ENCODE measurements at places on chromosomes 4 and X. TPM values are rescaled to one million over a fixed set of nuclear protein-coding genes. Genes with fewer than 3 reads are reported as not detected.
A peak's percentile ranks its signal among the peaks of the same experiment; 100 is the strongest.

- H3K27ac ChIP-seq = no peak overlapping the region
- no peak overlapping the region for H3K4me3 ChIP-seq
- no peak for DNase-seq
- H3K27me3 ChIP-seq = peaks cover 2% of the 10 kb centered on the region
- H3K4me1 ChIP-seq = no peaks in the 10 kb centered on the region
- peaks cover 2% of the 10 kb centered on the region for H3K36me3 ChIP-seq
Measured at GRCh38 chr4:6002926-6003325, 15.3 kb downstream of the C4orf50 start.

DNA sequence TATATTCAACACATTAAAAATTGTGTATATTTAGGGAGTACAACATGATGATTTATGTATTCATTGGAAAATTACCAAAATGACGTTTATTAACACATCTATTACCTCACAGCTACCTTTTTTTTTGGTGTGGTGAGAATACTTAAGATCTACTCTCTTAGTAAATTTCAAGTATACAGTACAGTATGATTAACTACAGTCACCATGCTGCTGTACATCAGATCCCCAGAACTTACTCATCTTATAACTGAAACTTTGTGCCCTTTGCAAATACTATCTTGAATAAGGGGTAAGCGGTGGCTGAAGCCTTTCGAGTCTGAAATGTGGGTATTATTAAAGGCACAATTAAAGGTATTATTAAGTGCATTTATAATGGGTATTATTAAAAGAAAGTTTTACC is 976 bp downstream of the PHKA1 start:
- no peaks in the 10 kb centered on the region for H3K27me3 ChIP-seq
- H3K36me3 ChIP-seq = peaks cover 11% of the 10 kb centered on the region
- H3K4me1 ChIP-seq = no peaks in the 10 kb centered on the region
- no peak overlapping the region for H3K27ac ChIP-seq
- H3K4me3 ChIP-seq = peak overlapping the region; percentile 85
- DNase-seq = no peak

The BEX3 gene
- 305 TPM for total RNA-seq

The CXCL11 gene
- not detected for total RNA-seq

- H3K27me3 ChIP-seq = no peaks in the 10 kb centered on the region
- H3K36me3 ChIP-seq = peaks cover 8% of the 10 kb centered on the region
- no peak overlapping the region for H3K27ac ChIP-seq
- no peak for DNase-seq
Measured at GRCh38 chr4:185566972-185567371, 31.7 kb upstream of the PDLIM3 start.

DNA sequence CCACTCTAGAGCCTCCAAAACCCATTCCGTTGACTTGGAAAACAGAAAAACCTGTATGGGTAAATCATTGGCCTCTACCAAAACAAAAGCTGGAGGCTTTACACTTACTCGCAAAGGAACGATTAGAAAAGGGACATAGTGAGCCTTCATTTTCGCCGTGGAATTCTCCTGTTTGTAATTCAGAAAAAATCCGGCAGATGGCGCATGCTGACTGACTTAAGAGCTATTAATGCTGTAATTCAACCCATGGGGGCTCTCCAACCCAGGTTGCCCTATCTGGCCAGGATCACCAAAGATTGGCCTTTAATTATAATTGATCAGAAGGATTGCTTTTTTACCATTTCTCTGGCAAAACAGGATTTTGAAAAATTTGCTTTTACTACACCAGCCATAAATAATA is 60.8 kb downstream of the ZNF732 start:
- H3K27me3 ChIP-seq = no peaks in the 10 kb centered on the region
- H3K36me3 ChIP-seq = peaks cover 71% of the 10 kb centered on the region
- H3K27ac ChIP-seq = no peak overlapping the region
- H3K4me3 ChIP-seq = no peak overlapping the region

The G6PD gene
- 68.7 TPM for total RNA-seq
